Activated gamma-delta T cell treated with anti-CD3 and anti-CD28 coated beads, Interleukin-2, amount 50 U/mL, for 16 hours (primary cell): ENCODE measurements at places on chromosomes 2 and 18.

DNA sequence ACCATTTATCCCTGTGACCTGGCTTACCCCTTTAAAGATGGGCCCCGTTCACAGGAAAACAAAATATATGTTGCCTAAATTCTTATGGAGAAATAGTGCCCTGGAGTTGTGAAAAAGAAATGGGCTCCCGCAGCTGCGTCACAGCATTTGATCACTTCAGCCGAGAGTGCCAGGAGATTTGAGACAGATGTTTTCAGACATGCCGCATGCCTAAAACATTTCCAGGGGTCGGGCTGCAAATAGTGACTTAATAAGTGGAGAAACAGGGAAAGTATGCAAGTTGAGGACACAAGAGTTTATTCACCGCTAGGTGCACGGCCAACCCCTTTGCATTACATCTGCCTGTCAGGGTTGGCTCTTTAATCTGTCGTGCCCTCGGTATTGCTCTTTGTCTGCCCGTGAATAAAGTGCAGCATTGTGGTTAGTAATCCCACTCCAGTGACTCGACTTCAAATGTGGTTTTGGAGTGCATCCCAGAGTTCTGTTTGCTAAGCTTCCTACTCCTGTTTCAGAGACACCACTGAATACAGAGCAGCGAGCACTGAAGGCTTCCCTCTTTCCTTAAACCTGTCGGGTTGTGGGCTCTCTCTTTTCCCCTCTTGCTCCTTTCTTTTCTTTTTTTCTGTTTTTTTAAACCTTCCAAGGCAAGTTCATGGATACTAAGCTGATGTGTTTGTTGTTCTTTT is 187.5 kb downstream of the LTBP1 start:
- DNase-seq = no peak

DNA sequence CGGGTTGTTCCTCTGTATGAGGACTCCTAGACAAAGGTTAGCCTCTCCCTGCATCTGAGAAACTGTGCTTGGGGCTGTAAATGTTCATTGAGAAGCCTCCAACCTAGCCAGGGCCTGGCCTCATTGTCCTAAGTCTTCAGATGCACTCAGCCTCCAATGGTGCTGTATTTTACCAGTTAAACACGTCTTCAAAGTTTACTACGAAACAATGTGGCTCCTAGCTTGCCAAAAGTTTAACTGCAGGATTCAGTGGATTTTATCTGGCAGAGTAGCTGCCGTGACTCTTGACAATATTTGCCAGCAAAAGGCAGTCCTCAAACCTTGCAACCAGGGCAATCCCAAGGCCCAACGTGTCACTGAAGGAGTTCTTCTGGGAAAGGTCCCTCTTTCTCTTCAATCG is 1.1 kb downstream of the PID1 start:
- DNase-seq = no peak

GRCh38 chr18:39772155-39772919 is 2182.7 kb upstream of the PIK3C3 start:
- no peak for DNase-seq

DNA sequence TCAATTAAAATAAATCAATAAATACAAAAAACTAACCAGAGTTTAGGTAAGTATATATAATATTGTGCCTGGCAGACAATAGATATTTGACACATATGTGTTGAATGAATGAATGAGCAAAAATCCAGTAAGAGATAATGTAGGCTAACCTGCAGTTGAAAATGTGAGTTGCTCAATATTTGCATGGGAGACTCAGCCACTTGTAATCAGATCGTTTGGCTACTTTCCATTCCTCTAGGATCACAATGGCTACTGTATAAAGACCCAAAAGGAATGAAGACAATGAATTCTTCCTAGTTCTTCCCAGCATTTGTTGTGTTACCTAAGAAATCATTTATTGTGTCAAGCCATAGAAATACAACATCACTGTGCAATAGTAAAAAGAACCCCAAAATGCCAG is 25.3 kb downstream of the PIEZO2 start:
- DNase-seq = no peak

GRCh38 chr2:114219456-114219855 is 223.0 kb upstream of the DPP10 start:
- no peak for DNase-seq

DNA sequence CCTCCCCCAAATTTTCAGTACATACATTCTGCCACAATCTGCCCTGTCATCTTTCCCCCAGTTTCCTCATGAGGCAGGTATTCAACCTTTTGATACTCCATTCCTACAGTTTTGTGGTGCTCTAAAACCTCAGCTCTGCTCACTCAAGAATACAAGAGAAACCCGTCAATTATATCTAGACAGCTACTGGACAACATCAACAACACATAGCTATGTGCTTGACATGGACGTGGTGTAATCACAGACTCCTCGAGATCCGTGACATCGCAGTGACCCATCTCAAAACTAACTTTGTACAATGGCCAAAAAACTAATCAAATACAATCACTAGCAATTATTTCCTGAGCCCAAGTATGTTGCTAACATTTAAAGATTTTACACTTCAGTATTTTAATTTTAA is 23.6 kb downstream of the WDSUB1 start:
- no peak for DNase-seq

- DNase-seq = no peak
Measured at GRCh38 chr2:144515696-144516410, 4.1 kb downstream of the ZEB2 start.

GRCh38 chr2:126808929-126809328 is 89.8 kb upstream of the TEX51 start:
- DNase-seq = no peak

GRCh38 chr2:128433911-128434550 is 115.4 kb upstream of the HS6ST1 start:
- no peak for DNase-seq

- no peak for DNase-seq
Measured at GRCh38 chr2:200174433-200175216, 131.9 kb upstream of the SPATS2L start.

GRCh38 chr18:51350081-51350480 is 152.6 kb upstream of the MEX3C start:
- no peak for DNase-seq

DNA sequence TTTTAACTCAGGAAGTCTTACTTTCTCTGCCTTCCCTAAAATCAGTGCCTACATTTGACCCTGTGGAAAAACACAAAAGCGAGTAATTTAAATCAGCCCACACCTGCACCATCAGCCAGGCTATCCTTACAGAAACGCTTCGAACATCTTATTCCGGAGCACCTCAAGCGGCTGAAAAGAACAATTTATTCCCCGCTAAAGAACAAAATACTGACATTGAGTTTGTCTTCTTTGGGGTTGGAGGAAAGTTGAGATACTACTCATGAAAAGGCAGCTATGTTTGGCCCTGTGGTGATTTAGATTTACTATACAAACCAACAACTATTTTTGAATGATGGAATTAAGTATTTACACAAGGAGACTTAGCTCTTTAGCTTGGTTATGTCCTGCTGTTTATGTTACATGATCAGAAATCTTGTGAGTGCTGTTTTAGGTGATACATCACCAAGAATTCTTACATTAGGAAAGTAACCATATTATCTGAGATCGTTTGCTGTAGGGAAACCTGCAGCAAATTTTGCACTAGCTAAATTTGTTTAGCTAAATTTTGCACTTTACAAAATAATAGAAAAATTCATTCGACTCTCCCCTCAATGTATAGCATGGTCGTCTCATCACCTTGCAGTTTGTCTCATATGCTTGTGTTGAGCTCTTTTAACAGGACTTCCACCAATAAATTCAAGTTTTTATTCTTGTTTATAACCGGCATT is 158.8 kb upstream of the SIX2 start:
- DNase-seq = no peak
